ENCODE measurements at places on chromosomes 7 and 10.

- DNase-seq, result peak; percentile 49
Measured at GRCh38 chr7:137017221-137017620, 148.8 kb downstream of the CHRM2 start.

GRCh38 chr10:1033601-1034000 lies 7.9 kb upstream of the IDI2 start:
- DNase-seq, result no peak

- DNase-seq, result no peak
Measured at GRCh38 chr10:49403363-49403762, 7.5 kb upstream of the DRGX start.

- peak; percentile 28 for DNase-seq
Measured at GRCh38 chr7:23067271-23067670, 38.3 kb upstream of the KLHL7 start.

DNA sequence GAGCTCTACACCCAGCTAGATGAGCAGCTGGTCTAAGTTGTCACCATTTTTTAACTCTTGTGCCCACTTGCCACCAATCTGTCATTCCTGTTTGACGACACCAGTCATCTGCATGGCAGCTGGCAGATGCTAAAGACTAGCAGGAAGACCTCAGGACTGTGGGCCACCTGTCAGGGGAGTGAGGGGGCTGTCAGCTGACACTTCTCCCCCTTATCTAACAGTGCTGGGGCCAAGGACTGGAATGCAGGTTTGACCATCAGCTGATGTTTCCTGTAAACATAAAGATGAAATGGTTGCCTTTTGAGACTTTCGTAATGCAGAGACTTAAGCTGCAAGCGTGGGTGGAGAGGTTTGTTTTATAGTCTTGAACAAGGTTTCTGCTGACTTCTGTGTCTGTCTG lies 93.5 kb downstream of the WNT2 start:
- DNase-seq, result no peak

DNA sequence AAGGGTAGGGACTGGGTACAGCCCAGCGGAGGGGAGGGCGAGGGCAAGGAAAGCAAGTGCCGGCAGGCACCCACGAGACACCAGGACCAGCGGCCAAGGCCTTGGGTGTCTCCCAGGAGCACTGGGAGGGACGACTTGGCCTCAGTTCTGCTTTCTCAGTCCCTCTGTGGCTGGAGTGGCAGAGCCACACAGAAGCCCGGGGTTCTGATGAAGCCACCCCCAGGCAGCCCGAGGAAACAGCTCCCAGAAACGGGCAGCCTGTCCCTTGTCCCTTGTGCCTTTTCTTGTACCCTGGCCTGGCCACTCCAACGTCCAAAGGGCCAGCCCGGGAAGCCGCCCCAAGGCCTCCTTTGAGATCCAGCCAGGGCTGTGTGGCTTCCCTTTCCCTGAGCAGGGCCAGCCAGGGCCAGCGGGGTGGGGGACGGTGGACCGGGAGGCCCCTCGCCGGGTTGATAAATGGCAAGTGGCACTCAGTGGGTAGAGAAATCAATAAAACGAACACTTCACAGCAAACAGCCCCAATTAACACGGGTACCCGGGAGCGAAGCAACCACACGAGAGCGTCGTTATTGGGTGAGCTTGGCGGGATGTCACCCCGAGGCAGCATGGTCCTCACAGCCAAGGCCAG lies 69.8 kb upstream of the GNA12 start:
- no peak for DNase-seq

- no peak for DNase-seq
Measured at GRCh38 chr10:4159173-4159572, 374.2 kb upstream of the KLF6 start.

GRCh38 chr7:11831156-11831735 lies 752 bp downstream of the THSD7A start:
- DNase-seq, result peak; percentile 17

- DNase-seq, result no peak
Measured at GRCh38 chr7:158022601-158023000, 565.0 kb downstream of the PTPRN2 start.

GRCh38 chr7:4022265-4022664 lies 659.8 kb upstream of the FOXK1 start:
- DNase-seq, result no peak

DNA sequence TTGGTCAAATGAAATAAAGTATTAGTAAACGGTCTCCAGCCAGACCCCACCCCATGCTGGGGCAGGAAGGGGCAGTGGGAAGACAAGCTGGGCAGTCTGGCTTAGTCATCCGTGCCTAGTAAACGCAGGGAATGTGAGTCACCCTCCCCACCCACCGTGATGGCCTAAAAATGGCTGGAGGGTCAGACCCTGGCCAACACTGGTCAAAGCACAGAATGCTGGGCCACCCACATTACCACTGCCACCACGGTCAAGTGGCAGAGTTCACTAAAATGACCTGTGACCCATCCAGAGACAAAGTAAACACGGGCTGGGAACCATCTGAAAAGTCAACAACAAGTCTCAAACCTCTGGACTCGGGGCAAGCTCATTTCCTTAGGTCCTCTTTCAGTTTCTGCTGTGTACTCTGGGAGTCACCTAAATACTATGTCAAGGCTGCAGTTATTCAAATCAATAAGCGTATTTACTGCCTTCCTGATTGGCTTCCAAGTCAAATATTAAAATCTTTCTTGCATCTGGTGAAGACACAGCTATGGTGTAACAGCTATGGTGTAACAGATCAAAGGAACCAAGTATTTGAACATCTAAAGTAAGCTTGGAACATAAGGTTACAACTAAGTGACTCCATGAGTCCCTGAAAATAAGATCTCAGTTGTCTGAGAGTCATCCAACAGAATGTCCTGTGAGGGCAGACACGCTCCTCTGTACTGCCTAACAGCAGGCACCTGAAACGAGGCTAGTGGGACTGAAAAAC lies 3.0 kb downstream of the ZFAND2A start:
- peak; percentile 24 for DNase-seq

Measured in adipocyte (in vitro differentiated cells).